OCI-M1 (cell line): ENCODE measurements at places on chromosomes 1 and 21.
A peak's percentile ranks its signal among the peaks of the same experiment; 100 is the strongest.

- DNase-seq: no peak
Measured at GRCh38 chr1:243388276-243388675, 132.4 kb downstream of the SDCCAG8 start.

GRCh38 chr1:181038399-181038873 is 4.7 kb downstream of the MR1 start:
- DNase-seq: peak; percentile 87

DNA sequence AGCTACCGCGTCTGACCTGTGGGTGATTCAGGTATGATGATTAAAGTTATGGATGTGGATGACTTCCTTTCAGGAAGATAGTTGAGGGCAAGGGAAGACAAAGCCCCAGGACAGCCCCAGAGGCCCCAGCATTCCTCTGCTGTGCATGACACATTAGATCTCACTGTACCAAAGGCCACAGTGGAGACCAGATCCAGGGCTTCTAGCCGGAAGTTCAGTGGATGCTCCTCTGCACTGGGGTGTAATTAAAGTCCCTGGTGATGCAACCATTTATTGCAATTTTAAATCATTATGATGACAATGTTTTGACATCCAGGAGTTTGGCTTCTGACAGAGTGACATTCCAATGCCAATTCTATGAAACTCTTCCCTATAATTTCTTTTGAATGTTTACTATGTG is 5.0 kb downstream of the C4BPA start:
- DNase-seq: no peak

DNA sequence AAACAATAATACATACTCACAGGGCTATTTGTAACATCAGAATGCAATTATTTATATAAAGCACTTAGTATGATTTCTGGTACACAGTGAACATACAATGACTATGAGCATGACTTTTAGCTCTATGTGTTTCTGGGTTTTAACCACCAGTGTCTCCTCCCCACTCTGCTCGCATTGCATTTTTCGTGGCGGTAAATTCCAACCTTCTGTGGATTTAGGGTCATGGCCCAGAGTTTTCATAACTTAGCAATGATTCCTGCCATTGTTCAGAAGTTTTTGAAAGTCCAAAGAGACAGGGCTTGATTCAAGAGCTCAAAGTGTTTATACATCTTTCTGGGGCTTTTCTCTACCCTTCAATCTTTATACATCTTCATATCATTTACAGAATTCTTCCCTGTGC is 191.3 kb downstream of the BACH1 start:
- no peak for DNase-seq

GRCh38 chr1:233281711-233282581 is 13.6 kb downstream of the PCNX2 start:
- DNase-seq: no peak

DNA sequence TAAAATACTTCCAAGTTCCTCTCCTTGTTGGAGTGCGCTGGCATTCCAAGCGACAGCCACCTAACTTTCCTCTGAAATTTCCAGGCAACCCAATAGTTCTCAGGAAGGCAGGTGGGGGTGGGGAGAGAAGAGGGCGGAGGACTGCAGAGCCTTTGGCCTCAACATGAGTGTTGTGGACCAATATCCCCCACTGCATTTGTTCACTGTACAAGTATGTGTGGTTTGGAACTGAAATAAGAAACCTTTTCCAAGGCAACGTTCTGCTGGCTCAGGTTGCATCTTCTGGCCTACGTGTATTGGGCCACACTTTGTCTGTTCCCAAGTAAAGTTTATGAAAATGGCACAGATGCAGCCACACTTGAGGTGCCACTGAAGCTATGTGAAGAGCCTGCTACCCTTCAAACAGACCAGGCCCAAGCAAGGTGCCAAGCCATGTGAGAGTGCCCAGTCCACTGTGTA is 153.4 kb downstream of the DHRS3 start:
- no peak for DNase-seq

DNA sequence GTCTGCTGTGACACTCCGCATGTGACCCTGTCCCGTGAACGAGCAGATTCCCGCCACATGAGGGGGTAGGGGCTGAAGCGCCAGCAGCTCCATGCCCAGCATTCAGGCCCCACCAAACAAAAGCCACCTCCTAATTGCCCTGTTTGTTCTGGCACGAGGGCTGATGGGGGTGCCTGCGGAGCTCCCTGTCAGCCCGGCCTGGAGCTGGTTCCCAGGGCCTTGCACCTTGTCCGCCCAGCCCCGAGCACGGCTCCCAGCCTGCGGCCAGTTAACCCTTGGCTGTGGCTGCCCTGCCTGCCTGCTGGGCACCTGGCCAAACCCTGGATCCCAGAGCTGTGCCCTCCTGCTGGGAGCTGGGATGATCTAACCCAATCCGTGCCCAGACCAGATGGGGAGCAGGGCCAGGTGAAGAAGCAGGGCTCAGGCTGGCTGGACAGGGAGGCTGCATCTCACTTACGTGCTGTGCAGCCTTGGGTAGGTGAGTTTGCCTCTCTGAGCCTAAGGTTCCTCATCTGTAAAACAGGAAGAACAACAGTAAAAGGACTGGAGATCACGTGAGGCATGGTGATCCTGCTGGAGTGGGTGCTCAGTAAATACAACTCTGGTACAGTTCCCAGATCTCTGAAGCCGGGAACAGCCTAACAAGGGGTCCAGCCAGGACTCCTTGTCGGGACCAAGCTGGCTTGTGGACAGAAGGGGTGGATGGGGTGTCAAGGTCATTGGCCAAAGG is 110.9 kb upstream of the IFFO2 start:
- no peak for DNase-seq

DNA sequence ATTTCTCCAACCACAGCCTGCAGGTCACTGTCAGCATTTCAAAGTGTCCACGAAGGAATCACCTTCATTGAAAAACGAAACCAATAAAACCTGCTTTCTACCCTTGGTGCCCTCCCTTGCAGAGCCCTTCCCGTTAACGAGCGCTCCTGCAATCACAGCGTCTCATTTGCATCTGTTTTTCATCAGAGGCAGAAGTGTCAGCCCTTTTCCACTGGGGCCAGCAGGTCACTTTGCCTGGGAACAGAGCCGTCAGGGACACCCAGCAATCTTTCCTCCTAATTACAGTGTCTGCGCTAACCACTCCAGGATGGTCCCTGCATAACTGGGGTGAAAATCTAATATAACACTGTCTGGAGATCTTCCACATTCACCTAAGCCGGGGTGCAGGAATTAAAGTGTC is 85.3 kb downstream of the PSMG1 start:
- no peak for DNase-seq

GRCh38 chr1:95233319-95233736 is 682 bp upstream of the RWDD3 start:
- no peak for DNase-seq
